ENCODE measurements at places on chromosomes 5 and 9. TPM values are rescaled to one million over a fixed set of nuclear protein-coding genes. Genes with fewer than 3 reads are reported as not detected.

KIF4B gene
- total RNA-seq = 0.13 TPM

- no peak for DNase-seq
Observed at GRCh38 chr9:89178830-89179539, 367 bp upstream of the SHC3 start.

- DNase-seq = no peak
Observed at GRCh38 chr5:143931986-143932385, 120.0 kb downstream of the HMHB1 start.

DNA sequence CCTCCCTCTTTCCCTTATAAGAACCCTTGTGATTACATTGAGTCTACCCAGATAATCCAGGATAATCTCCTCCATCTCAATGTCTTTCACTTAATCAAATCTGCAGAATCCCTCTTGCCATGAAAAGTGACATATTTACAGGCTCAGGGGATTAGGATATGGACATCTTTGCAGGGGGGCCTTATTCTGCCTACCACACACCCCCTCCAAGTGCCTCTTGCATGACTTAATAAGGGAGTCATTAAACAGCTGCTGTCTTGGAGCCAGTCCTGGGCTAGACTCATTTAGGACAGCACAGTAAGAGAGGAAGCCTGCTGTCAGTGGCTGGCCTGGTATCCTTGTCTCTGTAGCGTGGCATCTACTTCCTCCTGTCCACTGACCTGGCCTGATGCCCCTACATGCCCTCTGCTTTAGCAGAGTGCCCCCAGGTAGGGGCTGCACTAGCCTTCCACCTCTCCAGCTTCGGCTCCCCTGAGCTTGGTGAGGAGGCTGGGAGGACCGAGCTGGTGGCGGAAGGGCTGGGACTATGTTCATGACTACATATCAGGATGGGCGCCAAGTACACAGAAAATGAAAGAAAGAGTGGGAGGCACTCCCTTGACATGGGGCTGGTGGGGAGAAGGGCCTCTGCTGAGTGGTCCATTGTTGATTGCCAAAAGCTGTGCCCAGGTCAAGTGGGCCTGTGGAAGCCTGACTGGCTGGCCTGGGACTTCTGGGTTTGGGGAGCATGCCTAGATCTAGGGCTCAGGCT lies 17.2 kb downstream of the ENHO start:
- no peak for DNase-seq

- DNase-seq = no peak
Observed at GRCh38 chr9:93318480-93318879, 133.0 kb upstream of the FAM120A start.

Data from cardiac septum (tissue), 1 donor.